SK-N-SH (cell line): ENCODE measurements at places on chromosomes 2 and 18.

GRCh38 chr18:22347606-22348511, 69.9 kb downstream of the CTAGE1 start:
- no peak for DNase-seq

DNA sequence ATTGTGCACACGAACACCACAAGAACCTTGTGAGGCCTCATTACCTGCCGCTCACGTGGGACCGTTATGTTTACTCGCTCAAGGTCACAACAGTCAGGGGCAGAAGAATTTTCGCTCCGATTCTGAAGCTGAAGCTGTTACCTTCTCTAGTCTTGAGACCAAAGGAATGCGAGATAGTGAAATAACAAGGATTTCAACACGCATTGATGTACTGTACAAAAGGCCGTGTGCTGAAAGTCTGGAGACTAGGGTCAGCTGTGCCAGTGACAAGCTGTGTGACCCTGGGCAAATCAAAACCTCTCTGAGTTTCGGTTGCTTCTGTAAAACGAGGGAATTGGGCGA, 583 bp downstream of the NEMP2 start:
- DNase-seq = no peak

GRCh38 chr18:3248062-3248657, 559 bp downstream of the MYL12A start:
- DNase-seq = no peak

DNA sequence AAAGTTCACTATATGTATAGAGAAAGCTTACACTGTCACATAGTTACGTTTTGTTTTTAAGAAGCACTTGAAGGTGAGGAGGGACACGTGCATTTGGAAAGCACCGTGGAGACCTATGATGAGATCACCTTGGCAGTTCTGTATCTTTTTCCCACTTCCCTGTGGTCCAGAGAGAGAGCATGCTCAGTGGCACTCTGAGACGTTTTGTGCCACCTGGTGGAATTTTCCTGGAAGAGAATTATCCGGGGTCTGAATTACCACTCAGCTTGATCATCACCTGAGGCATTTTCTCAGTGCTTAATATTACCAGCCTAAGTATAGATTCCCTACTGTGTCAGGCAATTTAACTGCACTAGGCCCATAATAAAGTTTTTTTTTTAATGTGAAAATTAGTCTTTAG, 469.4 kb upstream of the SMIM21 start:
- DNase-seq = peak; percentile 64

DNA sequence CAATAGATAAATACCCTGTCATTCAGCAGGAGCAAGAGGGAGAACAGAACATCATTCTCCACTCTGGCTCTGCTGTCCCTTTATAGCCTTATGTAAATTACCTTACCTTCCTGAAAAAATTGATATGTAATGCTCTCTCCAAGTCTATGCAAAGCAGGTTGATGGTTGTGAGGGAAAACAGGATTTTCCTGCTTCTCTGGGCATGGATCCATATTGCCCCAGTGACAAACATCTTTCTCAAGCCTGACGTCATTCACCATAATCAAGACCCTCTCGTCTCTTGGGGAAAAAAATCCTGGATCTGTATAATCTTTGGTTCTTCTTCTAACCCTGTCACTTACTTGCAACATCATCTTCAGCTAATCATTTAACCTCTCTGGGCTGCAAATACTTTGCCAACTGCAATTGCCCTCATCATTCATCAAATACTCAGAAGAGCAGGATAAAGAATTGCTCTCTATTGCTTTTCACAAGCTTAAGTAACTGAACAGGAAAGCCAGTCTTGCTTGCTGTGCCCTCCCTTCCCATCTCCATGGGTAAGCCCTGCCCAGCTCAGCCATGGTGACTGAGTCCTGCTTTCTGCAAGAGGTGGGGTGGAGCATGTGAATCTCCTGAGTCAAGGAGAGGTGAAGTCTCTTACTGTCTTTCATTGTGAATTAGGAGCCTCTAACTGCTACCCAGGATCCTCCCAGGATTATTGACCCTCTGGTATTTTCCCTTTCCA, 123.7 kb upstream of the KLF7 start:
- no peak for DNase-seq

DNA sequence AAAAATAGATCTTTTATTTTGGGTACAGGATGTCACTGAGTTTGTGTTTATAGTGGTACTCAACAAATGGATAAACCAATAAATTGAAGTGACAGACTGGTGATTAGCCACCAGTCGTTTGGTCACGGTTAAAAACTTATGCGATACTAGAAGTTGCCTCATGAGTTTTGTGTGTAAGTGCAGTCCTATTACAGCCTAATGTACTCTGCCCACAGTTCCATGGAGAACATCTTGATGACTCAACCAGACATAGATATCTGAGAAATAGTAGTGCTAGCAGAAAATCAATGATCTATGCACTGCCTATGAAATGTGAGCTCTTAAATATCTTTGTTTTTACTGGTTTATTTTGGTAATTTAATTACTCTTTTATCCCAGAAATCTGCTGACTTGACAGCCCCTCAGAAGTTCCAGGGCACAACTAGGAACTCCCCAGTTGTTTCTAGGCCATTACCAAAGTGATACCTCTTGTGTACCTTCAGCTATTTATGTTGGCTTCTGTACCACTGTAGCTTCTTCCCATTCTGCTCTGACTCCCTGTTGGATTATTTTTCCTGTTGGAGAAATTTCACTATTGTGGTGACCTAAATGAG, 209.1 kb upstream of the KCNJ3 start:
- DNase-seq = no peak

DNA sequence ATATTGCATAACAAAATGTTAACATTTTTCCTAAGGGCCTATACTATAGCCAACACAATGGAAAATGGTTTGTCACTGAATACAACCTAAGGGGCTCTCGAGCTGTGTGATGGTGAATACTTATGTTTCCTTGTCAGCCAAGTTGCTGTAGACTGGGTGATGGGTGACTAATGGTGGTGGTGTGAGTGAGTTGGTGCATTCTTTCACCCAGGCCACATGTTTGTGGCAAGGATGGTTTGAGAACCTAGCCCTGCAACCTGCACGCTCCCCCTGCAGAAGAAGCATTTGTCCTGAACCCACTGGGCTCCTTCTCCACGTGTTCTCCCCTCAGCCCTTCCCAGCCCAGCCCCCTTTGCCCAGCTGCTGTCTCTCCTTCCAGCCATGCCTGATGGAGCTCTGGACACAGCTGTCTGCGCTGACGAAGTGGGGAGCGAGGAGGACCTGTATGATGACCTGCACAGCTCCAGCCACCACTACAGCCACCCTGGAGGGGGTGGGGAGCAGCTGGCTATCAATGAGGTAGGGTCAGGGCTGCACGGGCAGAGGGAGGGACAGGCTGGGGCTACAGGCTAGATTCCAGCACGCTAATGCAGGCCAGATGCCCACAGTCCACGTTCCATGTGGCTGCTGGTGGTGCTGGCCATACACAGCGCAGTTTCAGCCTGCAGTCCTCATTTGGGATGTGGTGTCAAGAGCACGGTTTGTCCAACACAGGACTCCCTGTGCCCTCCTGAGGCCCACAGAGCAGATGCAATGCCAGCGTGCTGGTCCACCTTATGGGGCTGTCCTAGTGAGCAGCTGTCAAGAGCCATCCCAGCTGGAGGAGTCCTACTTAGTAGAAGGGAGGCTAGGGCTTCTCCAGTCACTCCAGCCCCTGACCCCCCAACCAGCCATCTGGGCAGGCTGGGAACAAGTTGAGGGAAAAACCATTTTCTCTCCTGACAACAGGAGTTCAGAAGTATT, 65.4 kb downstream of the FAM168B start:
- DNase-seq = no peak

DNA sequence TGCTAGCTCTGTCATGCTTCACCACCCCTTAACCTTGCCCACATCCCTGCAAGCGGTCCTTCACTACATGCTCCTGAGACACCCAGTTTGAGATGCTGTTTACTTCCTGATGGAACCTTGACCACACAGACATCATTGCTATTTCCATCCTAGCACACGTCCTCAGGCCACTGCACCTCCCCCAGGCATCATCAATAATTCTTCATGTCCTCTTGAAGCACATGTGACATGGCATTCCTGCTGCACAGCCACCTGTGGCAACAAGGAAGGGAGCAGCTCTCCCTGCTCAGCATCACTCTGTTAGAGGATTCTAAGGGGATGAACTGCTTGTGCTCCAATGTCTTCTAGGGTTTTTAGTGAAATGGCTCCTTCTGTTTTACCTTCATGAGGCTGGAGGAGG, 26.1 kb upstream of the ST3GAL5 start:
- DNase-seq = no peak

- DNase-seq = no peak
Observed at GRCh38 chr2:96144481-96145035, 682 bp downstream of the DUSP2 start.

DNA sequence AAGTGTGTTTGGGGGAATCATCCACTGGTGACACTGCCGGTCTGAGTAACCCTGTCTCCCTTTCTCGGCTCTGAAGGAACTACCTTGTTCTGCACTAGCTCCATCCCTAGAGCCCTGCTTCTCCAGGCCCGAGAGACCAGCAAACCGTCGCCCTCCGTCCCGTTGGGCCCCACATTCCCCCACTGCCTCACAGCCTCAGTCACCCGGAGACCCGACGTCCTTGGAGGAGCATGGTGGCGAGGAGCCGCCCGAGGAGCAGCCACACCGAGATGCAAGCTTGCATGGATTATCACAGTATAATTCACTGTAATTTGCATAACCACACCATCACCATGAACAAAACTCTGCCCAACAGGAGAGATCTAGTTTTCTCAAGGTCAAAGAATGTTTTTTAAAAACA, 126.2 kb downstream of the MTCL1 start:
- DNase-seq = no peak

DNA sequence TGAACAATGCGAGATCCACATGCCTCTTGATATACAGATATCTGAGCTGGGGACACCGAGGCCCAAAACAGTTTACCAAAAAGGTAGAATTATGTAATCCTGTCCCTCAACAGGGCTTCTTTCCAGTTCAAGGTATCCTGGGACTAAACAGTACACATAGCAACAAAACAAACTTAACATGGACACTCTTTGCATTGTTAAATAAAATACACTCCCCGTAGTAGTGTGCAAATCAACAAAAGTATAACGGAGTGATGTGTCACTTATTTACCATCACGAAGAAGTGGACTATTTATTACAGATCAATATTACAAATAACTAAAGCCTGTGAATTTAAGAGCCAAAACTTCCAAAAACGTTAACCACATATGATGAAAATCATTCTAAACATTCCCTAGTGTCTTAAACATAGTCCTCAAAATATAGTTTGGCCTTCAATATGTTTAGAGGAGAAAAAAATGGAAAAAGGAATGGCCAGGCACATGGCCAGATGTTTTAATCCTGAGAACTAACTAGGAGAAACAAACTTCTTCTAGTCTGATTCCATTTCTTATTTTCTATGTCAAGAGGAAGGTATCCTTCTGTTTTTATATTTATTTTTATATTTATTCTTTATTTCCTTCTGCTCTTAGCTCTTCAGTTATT, 377.5 kb downstream of the OSR1 start:
- DNase-seq = no peak

- no peak for DNase-seq
Observed at GRCh38 chr2:11775384-11775783, 29.0 kb downstream of the LPIN1 start.

GRCh38 chr2:139122711-139123158, 342.5 kb upstream of the NXPH2 start:
- no peak for DNase-seq

- no peak for DNase-seq
Observed at GRCh38 chr2:112143150-112143549, 5.0 kb downstream of the FBLN7 start.

DNA sequence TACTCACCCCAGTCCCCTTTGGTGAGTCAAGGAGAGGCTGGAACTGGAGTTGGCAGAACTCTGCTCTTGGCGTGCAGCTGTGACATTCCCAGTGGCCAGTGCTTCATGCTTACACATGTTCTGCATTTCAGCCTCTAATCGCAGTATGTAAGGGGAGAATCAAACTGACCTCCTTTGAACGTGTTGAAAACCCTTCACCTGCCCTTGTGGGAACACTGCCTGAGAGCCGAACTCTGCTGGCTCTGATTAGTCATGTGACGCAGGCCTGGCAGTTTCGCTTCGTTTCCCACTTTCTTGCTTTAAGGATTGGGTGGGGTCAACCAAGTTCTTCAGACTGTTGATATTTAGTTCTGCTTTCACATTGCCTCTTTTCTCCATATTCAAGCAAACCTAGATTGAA, 173.8 kb upstream of the BCL2L11 start:
- no peak for DNase-seq

- no peak for DNase-seq
Observed at GRCh38 chr2:36193680-36194079, 161.9 kb upstream of the CRIM1 start.

DNA sequence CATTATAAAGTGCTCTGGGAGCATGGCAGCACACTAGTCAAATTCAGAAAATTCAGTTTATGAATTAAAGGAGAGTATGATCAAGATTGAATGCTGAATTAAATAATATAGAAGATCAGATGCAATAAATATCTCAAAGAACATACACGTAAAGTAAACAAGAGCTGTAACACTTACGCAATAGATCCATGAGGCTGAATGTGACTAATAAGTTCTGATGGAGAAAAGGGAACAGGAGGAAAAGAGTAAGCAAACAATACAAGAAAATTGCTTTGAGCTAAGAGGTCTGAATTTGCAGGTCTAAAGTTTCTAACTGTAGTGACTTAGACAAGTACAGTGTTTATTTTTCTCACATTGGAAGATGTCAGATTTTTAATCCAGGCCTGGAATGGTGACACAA, 646.7 kb upstream of the ZNF804A start:
- no peak for DNase-seq

DNA sequence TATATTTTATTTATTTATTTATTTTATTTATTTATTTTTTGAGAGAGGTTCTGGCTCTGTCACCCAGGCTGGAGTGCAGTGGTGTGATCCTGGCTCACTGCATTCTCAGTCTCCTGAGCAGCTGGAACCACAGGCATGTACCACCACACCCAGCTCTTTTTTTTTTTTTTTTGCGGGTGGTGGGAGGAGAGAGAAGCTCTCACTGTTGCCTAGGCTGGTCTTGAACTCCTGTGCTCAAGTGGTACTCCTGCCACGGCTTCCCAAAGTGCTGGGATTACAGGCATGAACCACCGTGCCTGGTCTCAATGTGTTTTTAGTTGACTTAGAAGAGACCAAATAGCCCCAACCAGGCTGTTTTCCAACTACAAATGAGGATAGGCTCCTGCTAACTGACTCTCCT, 80.7 kb downstream of the PDCL3 start:
- no peak for DNase-seq

DNA sequence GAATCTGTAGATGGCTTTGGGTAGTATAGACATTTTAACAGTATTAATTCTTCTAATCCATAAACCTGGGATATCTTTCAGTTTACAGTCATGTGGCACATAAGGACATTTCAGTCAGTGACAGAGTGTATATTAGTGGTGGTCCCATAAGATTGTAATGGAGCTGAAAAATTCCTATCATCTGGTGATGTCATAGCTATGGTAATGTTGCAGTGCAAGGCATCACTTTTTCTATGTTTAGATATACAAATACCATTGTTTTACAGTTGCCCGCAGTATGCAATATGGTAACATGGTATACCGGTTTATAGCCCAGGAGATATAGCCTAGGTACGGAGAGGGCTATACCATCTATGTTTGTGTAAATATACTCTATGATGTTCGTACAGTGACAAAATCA, 9.7 kb downstream of the CCDC150 start:
- DNase-seq = no peak

GRCh38 chr18:57981308-57982028, 62.6 kb upstream of the NEDD4L start:
- no peak for DNase-seq
